ENCODE measurements at places on chromosomes 3 and 15.

DNA sequence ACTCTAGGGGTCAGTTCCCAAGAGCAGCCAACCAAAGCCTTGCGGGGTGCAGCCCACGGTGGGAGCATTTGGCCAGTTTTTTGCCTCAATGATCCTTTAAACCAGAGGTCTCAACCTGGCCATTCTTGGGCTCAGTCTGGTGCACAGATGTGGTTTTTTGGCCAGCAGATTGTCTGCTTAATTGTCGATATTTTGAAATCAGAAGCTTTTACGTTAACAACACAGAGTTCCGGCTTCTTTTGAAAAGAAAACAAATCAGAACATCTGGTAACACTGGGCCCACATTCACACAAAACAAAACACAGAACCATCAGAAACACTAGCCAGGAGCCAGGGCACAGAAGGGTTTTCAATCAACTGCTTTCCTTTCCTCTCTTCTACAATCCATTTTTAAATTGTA is 127.7 kb downstream of the XXYLT1 start:
- DNase-seq: no peak

- DNase-seq: no peak
These were observed 22.1 kb upstream of the IP6K2 start for GRCh38 chr3:48738926-48739616.

- no peak for DNase-seq
These were observed 35.6 kb upstream of the RHCG start for GRCh38 chr15:89531796-89532537.

GRCh38 chr3:32423956-32424557 is 32.4 kb downstream of the CMTM7 start:
- no peak for DNase-seq

- no peak for DNase-seq
These were observed 64.2 kb downstream of the SCAPER start for GRCh38 chr15:76840830-76841460.

GRCh38 chr3:184316792-184317191 is 2.4 kb downstream of the EIF4G1 start:
- no peak for DNase-seq

DNA sequence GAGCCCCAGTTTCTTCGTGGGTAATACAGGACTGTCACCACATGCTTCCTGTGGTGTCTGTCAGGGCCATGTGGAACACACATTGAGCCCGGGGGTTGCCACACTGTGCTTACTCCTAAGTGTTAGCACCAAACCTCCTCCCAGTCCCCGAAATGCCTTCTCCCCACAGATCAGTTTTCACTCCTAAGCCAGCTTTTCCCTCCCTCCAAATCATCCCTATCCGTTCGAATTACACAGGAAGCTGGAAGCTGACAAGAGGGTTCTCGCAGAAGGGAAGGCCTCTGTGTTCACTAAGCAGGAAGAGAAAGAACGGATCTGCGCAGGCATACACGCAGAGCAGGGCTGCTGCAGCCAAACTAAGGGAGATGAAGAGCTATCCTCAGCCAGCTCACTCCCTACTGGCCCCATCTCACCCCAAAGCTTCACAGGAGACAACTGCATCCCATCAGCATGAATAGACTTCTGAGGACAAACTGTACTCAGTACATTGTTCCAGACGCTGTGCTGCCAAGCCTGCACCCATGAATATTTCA is 32.3 kb downstream of the XXYLT1 start:
- DNase-seq: peak; percentile 1

GRCh38 chr3:172142864-172143451 is 103.6 kb downstream of the FNDC3B start:
- no peak for DNase-seq

- DNase-seq: no peak
These were observed 913.9 kb upstream of the NR2F2 start for GRCh38 chr15:95416576-95416975.

DNA sequence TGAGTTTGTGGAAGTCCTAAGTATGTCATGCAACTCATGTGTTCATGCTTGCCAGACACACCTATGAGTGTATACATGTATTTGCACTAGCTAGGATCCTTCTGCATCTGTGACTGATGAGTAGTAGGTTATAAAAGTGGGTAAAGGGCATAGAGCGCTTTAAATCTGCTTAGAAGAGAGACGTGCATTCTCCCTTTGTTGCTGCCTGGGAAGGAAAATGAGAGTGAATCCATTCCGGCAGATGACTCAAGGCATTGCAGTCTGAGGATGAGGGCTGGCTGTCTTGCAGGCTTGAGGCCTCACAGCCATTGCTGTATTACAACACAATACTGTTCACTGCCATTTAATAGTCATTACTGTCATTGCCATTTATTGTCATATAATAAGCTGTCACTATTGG is 120.8 kb upstream of the UMPS start:
- no peak for DNase-seq

DNA sequence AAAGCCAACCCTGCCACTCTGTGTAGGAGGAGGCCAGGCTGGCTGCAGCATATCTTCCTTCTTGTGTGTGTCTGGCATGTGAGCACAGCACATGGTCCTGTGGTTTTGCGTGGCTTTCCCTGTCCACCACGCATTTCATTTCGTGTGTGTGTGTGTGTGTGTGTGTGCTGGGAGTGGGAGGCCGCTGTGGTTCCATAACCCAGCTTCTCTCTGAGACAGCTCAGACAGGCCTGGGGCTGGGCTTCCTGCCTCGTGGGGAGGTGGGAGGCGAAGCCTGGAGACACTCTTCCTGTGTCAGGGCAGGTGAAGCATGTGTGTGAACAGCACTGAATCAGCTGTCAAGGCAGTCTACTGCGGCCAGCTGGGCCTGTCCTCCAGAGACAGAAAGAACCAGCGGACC is 16.0 kb upstream of the MRPS22 start:
- no peak for DNase-seq

DNA sequence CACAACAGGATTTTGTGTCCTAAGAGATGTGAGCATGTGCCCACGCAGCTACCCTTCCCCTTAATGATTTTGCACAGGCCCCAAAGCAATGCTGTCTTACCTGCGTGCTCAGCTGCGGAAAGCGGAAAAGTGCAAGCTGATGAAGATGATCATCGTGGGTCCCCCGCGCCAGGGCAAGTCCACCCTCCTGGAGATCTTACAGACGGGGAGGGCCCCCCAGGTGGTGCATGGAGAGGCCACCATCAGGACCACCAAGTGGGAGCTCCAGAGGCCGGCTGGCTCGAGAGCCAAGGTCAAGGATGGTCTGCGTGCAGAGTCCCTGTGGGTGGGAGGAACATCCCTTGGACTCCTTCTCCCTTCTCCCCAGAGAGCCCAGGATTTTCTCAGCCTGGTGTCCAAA is 103.1 kb downstream of the LRRK1 start:
- DNase-seq: no peak

GRCh38 chr3:188218603-188219002 is 64.6 kb downstream of the LPP start:
- DNase-seq: no peak

DNA sequence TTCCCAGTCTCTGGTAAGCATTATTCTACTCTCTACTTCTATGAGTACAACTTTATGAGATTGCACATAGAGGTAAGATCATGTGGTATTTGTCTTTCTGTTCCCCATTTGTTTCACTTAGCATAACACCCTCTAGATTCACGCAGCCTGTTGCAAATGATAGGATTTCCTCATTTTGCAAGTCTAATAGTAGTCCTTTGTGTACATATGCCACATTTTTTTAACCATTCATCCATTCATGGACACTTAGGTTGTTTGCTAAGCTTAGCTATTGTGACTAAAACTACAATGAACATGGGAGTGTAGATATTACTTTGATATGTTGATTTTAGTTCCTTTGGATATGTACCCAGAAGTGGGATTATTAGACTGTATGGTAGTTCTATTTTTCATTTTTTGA is 717.9 kb upstream of the ALCAM start:
- DNase-seq: no peak

DNA sequence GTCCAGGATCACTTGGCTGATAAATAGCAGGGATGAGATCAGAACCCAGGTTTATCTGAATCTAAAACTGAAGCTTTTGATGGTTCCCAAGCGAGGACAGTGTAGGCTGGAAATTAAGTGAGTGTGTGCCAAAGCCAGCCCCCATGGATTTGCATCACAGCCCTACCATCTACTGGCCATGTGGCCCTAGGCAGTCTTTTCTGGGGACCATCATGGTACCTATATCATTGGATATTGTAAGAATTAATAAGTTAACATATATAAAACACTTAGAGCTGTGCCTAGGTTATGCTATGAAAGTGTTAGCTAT is 32.8 kb upstream of the SSR3 start:
- no peak for DNase-seq

DNA sequence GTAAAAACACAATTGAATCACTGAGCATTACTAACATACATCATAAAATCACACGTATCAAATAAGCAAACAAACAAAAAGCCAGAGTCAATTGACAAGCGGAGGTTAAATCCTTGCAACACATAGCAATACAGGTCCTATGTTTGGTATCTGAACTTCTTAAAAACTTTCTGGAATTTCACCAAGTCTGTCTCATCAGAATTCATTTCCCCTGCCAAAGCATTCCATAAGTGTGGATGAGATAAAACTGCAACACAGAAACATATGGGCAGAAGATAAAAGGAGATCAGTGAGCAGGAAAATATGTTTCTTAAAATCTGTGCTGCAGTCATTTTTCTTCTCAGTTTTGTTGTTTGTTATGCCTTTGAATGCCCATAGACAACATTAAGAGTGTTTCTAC is 1155.5 kb downstream of the TBL1XR1 start:
- no peak for DNase-seq

DNA sequence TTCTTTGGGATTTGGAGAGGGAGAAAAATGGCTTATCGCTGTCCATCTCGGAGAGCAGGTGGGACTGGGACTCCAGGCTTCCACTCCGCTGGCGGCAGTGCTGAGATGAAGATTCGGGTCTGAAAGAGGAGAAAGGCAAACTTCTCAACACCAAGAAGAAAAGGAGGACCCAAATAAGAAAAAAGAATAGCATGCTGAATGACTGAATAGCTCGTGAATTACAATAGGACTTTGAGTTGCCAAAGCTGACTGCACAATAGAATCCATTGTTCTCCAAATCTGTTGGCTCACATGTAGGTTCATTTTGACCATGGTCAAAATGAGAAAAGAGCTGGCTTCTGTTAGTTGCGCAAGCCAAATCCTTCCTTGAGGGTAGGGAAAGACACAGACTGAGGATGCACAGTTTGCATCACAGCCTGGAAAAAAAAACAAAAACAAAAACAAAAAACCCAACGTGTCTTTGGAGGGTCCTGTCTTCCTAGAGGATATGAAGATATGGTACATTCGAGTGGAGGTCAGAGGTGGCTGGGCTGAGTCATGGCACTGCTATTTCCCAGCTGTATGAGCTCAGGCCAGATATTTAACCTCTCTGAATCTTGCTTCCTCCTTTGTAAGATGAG is 59.3 kb upstream of the LMOD3 start:
- DNase-seq: no peak

- DNase-seq: no peak
These were observed 17.4 kb downstream of the PGBD4 start for GRCh38 chr15:34119291-34119690.

DNA sequence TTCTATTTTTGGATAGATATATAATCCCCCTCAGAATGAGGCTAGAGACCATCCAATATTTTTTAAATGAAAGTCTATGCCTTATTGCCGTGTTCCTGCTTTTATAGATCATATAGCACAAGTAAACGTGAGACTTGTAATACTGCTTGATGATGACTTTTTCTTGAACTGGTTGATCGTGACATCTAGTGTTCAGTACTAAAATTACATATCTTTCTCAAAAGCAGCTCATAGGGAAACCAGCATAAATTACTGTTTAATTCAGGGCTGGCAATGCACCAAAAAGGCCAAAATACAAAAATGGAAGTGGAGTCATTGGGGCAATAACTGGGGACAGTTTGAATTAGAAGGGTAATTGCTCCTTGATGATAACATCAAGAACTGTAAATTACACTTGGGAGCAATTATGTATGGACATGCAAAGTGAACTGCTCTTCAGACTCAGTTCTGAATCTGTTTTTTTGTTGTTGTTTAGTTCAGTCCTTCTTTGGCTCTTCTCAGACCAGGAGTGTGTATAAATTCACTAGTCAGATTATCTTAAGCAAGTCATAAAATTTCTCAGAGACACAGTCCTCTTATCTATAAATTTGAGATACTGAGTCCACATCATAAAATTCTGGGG is 325.3 kb downstream of the THSD4 start:
- no peak for DNase-seq

DNA sequence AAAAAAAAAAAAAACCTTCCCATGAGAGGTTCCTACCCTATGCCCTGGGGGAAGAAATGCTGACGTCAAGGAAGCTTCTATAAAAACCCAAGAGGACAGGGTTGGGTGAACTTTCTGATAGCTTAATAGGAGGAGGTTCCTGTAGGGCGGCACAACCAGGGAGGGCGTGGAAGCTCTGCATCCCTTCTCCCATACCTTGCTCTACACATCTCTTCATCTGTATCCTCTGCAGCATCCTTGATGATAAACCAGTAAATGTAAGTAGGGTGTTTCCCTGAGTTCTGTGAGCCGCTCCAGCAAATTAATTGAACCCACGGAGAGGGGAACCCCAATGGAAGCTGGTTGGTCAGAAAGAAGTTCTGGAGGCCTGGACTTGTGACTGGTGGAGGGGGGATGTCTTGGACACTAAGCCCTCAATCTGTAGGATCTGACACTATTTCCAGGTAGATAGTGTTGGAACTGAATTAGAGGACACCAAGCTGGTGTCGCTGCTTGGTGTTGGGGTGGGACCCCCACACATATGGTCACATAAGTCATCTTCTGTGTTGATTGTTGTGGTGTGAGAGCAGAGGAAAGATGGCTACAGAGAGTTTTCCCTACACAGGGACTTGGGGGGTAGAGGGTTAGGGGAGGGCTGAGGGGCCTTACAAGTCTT is 91.5 kb downstream of the ST6GAL1 start:
- DNase-seq: no peak

- DNase-seq: no peak
These were observed 875 bp upstream of the NT5DC2 start for GRCh38 chr3:52534281-52535183.

DNA sequence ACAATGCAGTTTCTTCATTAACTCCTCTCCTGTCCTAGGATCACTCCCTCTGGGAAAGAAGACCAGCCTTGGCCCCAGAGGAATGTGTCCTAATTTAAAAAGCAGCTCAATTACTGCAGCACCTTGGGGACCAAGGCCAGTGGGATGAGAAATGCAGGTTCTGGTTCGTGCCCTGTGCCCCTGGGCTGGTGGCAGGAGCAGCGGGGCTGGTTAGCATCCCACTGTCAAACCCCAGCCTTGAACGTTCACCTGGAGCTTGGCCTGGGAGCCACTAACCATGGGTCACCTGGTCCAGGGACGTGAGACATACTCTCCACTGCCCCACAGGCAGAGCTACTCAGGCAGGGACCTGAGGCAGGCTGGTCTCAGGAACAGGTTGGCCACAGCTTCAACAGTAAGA is 8.4 kb upstream of the RTP3 start:
- DNase-seq: no peak

- DNase-seq: no peak
These were observed 5.9 kb downstream of the EHD4 start for GRCh38 chr15:41966414-41966812.

DNA sequence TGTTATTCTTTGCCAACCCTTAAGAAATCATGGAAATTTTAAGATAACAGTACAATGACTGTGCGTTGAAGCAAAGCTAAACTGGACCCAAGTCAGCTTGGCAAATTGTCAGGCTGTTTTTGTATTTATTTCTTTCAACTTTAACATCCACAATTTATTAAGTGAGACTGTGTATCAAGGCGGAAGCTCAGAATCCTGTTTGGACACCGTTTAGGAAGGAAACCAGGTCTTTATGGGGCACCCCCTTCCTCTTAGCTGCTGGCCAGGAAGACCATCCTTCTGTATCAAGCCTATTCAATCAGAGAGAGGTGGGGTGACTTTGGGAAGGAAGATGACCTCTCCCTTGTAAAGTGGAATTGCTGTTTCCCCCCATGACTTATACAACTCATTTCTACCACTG is 166.0 kb downstream of the MCTP2 start:
- no peak for DNase-seq

GRCh38 chr15:60118146-60118545 is 114.0 kb downstream of the FOXB1 start:
- no peak for DNase-seq

Measured in thoracic aorta (tissue), 2 donors.